ENCODE measurements at places on chromosomes 5 and 9. TPM values are rescaled to one million over a fixed set of nuclear protein-coding genes. Genes with fewer than 3 reads are reported as not detected.

TRAF1 gene
- total RNA-seq = 2.0 TPM

GNG10 gene
- total RNA-seq = 28.3 TPM

ITK gene
- not detected for total RNA-seq

NR5A1 gene
- not detected for total RNA-seq

CLIC3 gene
- not detected for total RNA-seq

PLEKHG4B gene
- total RNA-seq = 4.7 TPM

SLCO4C1 gene
- 0.49 TPM for total RNA-seq

KCNIP1 gene
- total RNA-seq = 15.0 TPM
